Stimulated activated CD4-positive, alpha-beta T cell treated with anti-CD3 and anti-CD28 coated beads, Interleukin-1b, Interleukin-23, amount 100 ng/mL, for 24 hours (primary cell): ENCODE measurements at places on chromosomes 3 and 15.

- no peak for DNase-seq
Measured at GRCh38 chr3:97712919-97713318, 51.6 kb upstream of the ARL6 start.

- no peak for DNase-seq
Measured at GRCh38 chr3:156297582-156297981, 177.2 kb downstream of the KCNAB1 start.

DNA sequence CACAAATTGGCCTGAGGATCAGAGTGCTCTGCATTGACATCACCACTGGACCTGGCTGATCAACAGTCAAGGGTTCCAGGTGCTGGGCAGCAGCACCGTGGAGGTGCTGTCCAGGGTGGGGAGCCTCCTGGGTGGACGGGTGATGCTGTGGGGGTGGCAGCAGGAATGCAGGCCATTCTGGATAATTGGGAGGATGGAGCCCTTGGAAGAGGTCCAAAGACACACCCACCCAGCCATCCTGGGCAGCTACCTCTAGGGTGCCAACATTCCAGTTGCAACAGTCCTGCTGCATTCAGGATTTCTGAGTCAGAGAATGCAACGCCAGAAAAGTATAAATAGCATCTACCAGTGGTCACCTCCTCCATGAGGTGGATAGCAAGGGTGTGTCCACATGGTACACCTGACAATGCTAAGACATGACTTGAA, 26.8 kb downstream of the STARD5 start:
- no peak for DNase-seq

DNA sequence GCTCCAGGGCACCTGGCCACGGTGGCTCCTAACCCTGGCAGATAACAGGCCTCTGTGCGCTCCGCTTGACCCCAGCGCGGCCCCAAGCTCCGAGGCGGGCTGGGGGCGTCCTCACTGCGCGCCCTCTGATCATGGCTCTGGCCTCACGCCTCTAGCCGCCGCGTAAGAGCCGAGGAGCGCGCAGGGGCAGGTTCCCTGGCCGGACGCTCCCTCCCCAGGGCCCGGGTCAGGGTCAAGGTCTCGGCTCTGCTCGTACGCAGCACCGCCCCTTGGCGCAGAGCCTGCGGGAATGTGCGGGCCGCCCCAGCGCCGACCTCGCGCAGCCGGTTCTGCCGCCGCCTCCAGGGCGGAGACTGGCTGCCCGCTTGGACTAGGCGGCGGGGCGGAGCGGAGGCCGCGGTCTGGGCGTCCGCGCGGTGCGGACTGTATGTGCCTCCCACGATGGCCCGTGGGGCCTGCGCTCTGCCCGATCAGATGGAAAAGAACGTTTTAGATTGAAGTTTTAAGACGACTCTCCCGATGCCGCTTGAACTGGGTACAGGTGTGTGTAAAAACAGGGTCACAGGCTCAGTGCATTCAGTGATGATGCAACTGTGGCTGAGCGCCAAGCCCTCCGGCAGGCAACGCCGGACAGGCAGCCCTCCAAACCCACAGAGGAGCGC, 40.8 kb downstream of the CHST14 start:
- DNase-seq: no peak

GRCh38 chr15:61915640-61916039, 144.6 kb downstream of the VPS13C start:
- no peak for DNase-seq

DNA sequence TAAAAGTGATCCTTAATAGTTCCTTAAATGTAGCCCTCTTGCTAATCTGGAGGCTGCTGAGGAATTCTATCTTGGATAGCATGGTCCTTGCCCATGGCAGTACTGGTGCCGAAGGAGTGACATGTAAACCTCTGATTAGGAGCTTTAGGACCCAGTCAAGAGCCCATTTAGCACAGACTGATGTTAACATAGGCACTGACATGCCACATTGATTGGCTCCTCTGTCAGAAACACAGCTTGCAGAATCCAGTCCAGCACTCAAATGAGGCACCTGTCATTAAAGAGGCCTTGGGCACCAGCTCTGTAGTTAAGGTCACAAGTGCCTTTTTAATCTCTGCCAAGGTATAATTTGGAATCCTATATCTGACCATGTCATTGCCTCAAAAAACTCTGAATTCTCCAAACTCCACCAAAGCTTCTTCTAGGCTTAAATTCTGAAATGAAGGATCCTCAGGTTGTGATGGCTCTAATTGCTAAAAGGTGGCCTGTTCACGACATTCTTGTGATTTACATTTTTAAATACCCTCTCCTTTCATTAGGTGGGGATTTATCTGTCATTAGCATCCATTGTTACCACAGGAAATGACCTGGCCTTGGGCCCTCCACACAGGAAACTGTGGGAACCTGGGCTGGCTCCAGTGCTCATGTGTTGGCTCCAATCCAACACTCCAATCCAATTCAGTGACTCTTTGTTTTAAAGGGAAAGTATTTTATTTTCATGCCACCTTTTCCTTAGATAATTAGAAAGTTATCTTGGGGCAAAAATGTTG, 57.3 kb upstream of the RNF7 start:
- no peak for DNase-seq

- peak; percentile 7 for DNase-seq
Measured at GRCh38 chr3:13451301-13451673, 28.8 kb upstream of the HDAC11 start.

DNA sequence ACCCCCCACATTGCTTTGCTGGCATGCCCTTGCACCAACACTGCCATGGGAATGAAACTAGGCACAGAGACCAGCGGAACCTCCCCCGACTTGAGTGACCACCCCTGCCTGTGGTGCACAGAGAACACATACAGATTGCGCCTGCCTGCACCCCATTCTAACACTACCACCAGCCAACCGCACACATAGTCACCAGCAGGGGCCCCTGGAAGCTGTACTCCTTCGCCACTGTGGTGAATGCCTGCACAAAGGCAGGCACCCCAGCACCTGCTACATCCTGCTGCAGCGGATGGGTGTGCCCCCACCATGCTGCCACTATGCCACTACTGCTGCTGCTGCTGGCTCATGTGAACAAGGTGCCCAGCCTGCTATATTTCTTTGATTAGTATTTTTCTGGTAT, 27.4 kb upstream of the DNAAF4 start:
- DNase-seq: no peak

- DNase-seq: no peak
Measured at GRCh38 chr15:55253580-55253979, 36.0 kb downstream of the RAB27A start.

GRCh38 chr15:65275104-65275727, 11.5 kb downstream of the PARP16 start:
- DNase-seq: no peak

GRCh38 chr15:28885630-28886430, at the start of gene APBA2:
Gene APBA2, plus strand, starts transcription at chr15:28885974. Its CDS starts 167,911 bp downstream, at chr15:29053885.
- no peak for DNase-seq

DNA sequence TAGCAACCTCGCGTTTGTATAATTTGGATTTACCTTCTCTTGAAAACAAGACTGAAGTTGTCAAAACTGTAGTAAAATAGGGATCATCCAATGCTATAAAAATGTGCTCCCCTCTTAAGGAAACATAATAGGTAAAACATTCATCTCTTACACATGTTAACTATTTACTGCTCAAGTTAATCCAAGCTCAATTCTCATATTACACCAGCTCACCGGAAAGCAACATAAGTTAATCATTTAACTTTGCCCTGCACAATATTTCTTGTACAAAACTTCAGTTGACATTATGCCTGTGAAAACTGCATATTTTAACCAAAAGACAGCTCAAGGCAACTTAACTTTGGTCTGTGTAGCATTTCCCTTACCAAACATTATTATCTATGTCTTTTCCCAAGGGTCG, 634.2 kb downstream of the NAALADL2 start:
- no peak for DNase-seq

GRCh38 chr3:45120359-45121158, 25.6 kb downstream of the CDCP1 start:
- no peak for DNase-seq

- no peak for DNase-seq
Measured at GRCh38 chr15:89400116-89400781, 65.6 kb upstream of the POLG start.

DNA sequence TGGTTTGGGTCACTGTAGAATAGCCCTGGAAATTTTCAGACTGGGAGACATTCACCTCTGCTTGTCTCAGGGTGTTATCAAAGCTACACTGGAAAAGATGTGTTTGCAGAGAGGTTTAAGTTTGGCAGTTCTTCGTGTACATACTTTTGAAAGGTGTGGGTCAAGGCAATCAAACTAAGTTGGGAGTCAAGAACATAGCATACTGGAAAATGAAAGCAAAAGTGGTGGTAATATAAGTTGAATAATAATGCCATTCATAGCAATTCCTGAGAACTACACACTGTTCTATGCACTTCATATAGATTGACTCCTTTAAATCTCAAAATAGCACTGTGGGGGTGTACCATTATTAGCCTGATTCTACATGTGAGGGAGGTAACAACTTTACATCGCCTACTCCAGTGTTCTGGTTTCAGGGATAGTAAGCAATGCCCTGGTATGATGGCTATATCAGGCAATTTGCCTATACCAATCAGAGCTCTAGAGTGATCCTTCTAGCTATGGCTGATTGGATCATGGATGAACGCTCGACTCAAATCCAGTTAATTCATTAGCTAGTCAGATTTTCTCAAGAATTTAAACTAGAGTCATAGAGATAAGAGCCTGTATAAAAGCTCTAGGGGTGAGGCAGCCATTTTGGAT, 44.6 kb upstream of the RASGRP1 start:
- no peak for DNase-seq

DNA sequence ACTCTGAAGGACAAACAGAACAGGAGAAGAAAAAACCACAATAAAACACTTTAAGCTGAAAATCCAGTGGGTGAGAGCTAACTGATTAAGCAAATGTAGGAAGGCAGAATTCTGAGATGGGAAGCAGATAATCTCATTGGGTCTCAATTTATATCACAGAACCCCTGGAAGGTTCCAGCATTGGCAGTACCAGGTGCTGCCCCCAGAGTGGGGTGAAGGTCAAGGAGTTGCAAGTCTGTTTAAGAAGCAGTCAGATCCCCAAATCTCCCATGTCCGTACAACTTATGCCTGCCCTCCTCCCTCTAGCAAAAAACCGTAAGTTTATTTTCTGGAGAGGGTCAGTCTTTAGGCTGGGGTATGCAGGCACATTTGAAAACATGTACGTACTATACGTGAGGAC, 45.1 kb downstream of the PXK start:
- DNase-seq: no peak

- DNase-seq: no peak
Measured at GRCh38 chr3:126466886-126467610, 8.6 kb downstream of the ZXDC start.

DNA sequence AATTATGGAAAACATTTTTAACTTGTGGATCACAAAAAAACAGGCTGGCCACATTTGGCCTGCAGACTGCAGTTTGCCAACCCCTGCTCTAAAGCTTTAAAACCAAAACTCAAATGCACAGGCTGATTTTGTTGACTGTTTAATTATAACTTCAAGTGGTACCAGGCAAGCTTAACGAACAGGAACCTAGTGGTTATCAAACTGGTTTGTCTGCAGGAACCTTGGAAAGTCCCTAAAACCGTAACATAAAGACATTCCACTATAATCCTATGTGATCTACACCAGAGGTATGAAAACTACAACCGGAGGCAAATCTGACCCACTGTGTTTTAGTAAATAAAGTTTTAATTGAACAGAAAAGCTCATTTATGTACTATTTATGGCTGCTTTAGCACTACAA, 52.4 kb downstream of the TBL1XR1 start:
- DNase-seq: no peak

DNA sequence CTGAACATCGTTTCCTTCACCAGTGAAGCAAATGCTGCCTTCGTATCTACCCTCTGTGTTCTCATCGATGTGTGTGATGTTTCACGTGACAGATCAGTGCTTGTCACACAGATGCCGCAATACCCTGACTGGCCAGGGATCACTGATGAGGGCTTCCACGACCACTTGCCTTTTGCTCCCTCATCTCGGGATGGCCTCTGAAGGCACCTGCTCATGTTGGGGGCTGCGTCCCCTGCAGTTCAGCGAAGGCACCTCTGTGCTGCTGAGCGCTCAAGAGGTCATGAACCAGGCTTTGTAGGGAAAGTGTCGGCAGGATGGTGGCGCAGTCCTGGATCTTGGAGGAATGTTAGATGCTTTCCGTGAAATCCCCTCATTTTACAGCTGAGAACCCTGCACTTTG, 79.2 kb upstream of the KLF13 start:
- DNase-seq: no peak

- DNase-seq: no peak
Measured at GRCh38 chr3:168977716-168978374, 685.7 kb downstream of the MECOM start.

- no peak for DNase-seq
Measured at GRCh38 chr3:48415251-48415953, 14.5 kb downstream of the PLXNB1 start.

- no peak for DNase-seq
Measured at GRCh38 chr3:49668861-49669260, 5.3 kb upstream of the APEH start.

GRCh38 chr3:23479615-23480328, 276.6 kb downstream of the UBE2E2 start:
- DNase-seq: no peak

- no peak for DNase-seq
Measured at GRCh38 chr3:153410517-153410916, 248.5 kb downstream of the RAP2B start.

DNA sequence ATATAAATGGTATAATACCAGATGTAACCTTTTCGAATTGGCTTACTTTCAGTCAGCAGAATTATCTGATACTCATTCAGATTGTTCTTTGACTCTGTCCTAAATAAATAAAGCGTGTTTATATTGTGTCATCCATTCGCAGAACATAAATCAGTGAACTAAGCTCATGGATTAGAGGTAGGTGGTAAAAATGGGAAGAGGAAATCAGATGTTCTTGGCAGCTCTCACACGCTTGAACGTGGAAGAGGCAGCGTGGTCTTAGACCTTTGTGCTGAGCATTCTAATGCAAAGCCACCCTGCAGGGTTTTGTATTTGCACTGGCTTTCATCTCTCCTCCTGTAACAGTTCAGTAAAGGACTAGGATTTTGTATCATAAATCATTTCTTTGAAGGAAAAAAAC, 441.4 kb downstream of the GABRG3 start:
- DNase-seq: no peak

DNA sequence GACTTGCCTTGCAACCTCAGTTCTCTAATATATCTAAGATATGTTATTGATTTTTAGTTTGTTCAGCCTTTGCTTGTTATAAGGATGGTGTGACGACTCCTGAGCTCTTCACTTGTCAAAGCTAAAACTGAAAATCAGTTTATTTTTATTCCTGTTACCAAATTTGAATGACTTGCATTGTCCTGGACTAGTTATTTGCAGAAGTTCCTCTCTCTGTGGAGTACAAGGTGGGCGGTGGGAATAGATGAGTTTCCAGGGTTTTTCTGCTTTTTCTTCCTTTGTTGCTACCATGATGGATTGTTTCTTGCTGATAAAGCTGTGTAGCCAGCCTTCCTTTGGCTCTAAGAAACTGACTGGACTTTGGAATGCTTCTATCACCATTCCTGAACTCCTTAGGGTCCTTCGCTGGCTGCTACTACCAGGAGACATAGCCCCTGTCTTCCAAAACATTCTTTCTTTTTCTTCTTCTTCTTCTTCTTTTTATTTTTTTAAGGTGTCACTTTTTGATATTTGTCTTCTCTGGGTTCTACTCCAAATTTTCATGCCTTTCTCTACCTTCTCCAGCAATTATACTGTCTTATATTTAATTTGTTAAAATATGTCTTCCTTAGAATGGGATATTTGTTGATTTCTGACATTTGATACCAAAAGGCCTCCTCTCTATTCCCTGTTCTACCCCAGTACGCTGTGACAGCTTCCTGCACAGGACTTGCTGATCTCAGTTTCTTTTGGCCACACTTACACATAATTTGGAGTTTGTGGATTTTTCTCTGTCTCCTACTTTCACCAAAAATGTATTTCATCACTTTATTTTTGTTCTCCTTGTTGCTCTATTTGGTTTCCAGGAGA, 145.1 kb upstream of the THRB start:
- no peak for DNase-seq
